ENCODE measurements at places on chromosomes 11 and 22.

- DNase-seq, result no peak
Measured at GRCh38 chr22:17472932-17473331, 90.4 kb upstream of the SLC25A18 start.

DNA sequence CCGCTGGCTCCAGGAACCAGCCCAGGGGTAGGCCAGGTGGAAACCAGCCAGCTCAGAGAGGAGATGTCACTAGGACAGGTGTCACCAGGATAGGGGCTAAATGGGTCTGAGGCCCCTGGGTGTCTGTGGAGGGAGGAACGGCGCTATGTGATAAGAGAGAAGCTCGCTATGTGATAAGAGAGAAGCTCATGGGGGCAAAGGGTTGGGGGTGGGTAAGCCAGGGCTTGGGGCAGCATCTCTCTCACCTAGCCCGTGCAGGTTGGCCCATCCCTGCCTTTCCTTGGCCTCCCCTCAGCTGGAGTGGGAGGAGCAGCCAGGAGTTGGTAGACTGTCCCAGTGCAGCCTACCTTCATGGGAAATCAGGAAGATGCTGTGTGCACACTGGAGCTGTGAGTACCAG is 26.5 kb upstream of the SUSD2 start:
- no peak for DNase-seq

DNA sequence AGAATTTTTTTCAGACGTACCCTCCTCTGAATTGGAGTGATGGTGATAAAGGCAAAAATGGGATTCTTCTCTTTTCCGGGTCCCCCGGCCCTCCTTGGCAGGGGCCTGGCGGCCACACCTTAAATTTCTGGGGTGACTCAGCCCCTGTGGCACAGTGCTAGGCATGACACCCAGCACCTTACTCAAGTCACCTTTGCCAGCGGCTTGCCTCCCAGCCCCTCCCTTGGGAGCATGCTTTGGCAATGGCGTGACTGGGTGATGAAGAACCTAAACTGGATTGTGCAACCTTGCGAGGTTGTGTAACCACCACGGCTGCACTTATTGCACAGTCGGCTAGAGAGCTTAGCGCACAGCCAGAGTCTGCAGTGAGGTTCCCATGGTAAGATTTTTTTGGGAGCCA is 16.2 kb upstream of the LDLRAD3 start:
- DNase-seq, result no peak

- DNase-seq, result no peak
Measured at GRCh38 chr11:76629853-76630599, 40.5 kb downstream of the LRRC32 start.

DNA sequence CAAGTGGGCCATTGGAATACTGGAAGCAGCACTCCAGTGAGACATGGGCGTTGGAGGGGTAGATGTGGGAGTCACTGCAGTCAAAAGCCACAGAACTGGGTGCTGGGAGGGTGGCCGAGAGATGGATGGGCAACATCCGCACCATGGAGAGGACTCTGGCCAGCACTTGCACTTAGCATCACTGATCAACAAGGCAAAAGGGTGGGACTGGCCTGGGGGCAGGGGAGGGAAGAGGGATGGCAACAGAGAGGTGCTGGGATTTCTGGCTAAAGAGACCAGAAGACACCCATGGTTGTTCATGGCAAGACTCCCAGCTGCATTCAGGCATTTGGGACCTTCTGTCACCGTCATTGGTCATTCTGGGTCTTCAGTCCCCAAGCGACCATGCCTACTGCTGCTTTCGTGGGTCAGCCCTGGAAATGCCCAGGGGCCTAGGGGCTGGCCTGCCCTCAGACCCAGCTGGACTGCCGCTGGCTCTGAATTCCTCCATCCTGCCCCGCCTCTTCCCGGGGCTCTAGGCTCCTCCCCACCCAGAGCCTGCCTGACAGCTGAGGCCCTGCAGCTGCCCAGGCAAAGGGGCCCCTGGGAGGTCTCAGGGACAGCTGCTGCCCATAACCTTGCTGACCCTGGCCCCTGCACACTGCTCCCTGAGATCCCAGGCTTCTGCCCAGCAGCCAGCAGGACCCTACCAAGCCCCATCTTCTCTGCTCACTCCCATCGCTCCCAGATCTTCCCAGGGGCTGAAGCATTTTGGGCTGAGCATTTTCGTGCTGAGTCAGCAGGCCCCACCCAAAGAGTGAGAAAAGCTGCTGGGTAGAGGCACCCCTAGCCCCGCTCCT is 13.0 kb upstream of the CDC42EP2 start:
- no peak for DNase-seq

GRCh38 chr11:11322101-11322500 is 30.9 kb downstream of the CSNK2A3 start:
- no peak for DNase-seq
